ENCODE measurements at places on chromosomes 11 and 22. TPM values are rescaled to one million over a fixed set of nuclear protein-coding genes. Genes with fewer than 3 reads are reported as not detected.

Gene MGAT3
- total RNA-seq = not detected

Gene CARD16
- 35.9 TPM for total RNA-seq

Gene COX8A
- total RNA-seq = 226 TPM

Gene MMP3
- total RNA-seq = not detected

Gene CRYBB3
- total RNA-seq = not detected

Measured in vein endothelial cell (primary cell).